ENCODE measurements at places on chromosomes 3 and 15.

DNA sequence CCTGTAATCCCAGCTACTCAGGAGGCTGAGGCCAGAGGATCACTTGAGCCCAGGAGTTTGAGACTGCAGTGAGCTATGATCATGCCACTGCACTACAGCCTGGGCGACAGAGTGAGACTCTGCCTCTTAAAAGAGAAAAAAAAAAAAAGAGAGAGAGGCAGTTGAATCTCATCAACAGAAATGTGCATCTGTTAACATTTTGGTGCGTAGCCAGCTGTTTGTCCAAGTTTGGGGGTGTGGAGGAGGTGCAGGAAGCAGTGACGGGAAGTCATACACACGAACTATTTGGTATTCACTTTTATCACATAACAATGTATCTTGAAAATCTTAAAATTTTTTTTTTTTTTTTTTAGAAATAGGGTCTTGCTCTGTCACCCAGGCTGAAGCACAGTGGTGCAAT lies 18.2 kb upstream of the CEMIP start:
- no peak for DNase-seq

DNA sequence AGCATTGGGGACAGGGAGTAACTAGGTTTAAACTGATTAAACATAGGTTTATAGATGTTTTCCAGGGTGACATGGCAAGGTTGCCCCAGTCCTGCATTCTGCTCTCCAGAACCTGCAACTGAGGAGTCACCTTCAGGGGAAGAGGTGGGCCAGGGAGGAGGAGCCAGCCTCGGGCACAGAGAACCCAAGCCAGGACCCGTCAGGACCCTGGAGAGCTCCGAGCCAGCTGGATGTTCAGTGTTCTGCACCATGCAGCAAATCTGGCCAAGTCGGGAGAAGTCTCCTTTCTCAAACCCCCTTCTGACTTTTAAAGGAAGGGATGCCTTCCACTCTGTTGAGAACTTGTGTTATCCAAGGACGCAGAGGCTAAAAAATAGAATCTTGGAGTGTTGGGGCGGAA lies 62.1 kb upstream of the SLC6A11 start:
- no peak for DNase-seq

- peak; percentile 67 for DNase-seq
Measured at GRCh38 chr15:63212050-63213004, 22.9 kb downstream of the RAB8B start.

GRCh38 chr3:158528076-158528674 lies 42.8 kb upstream of the MLF1 start:
- DNase-seq, result no peak

DNA sequence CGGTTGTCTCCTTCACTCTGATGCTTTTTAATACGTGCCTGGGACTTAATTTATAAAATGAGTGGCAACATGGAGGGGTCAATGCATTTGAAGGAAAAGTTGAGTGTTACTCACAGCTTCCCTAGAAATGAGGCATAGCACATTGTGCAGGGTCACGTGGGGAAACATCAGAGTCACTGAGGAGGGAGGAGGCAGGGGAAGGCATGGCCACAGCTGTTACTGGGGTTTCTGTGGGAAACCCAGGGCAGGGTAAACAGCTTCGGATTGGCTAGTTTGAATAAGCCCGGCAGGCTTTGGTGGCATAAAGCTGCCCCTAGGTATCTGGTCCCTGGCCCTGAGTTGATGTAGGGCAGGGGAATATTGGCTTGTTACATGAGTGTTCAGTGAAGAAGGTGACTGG lies 98.9 kb upstream of the ST8SIA2 start:
- no peak for DNase-seq

DNA sequence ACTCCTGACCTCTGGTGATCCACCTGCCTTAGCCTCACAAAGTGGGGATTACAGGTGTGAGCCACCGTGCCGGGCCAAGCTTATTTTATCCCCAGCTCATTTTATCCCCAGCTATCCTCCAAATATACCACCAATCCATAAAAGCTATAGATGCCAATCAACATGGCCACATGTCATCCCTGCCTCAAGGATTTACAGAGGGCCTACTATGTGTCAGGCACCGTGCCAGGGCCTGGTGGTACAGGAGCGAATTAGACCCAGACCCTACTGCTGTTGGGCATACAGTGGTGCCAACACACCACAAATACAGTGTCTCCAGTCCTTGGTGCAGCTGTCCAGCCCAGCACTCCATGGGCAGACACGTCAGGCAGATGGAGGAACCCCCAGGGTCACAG lies 73.4 kb downstream of the SCN5A start:
- DNase-seq, result no peak

- DNase-seq, result no peak
Measured at GRCh38 chr15:38530113-38530512, 34.5 kb downstream of the RASGRP1 start.

GRCh38 chr3:147589016-147589415 lies 179.9 kb downstream of the ZIC1 start:
- DNase-seq, result peak; percentile 3

DNA sequence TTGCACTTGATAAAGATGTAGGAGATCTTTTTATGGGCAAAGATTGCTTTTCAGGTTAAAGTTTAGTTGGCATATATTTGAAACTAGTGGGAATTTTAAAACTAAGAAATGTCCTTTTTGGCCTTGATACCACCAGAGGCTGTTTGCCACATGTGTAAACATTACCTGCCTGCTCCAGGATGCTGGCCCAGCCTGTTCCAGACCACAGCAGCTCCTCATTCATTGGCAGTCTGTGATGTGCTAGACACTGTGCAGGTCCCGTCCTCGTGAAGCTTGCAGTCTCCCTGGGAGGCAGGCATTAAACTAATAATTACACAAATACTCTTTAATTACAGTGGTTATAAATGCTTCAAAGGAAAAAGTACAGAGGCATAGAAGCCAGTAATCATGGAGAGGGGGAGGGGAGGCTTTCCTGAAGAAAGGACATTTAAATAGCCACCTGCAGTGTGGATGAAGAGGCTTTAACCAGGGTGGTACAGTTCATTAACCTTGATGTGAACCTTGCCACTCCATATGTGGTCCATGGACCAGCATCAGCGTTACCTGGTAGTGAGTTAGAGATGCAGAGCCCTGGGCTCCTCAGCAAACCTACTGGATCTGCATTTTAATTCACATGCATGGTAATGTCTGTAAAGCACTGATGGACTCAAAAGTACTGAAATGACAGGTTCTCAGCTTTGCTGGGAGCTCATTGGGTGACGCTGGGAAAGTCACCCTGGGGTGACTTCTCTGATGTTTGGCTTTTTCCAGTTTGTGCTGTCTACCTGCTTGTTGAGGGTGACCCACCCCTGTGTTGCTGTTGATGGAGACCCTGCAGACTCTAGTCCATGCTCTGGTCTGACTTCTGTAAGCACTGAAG lies 5.3 kb downstream of the ZNF710 start:
- DNase-seq, result no peak

GRCh38 chr15:85404918-85405866 lies 24.8 kb downstream of the AKAP13 start:
- DNase-seq, result no peak

DNA sequence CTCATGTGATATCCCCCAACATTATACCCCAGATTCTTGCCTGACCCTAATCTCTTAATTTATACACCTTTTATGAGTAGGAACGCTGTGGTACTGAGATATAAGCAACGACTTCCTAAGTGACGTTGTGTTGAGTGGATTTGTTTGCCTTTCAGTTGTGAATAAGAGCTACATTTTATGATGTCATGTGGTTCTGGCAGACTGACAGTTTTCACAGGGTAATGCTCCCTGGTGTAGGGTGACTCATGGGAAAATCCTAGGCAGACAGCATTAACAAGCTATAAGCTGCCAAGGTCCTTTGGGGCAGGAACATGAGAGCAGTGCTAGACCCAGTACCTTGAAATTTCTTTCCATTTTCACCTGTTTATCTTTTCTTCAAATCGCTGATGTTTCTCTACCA lies 11.2 kb downstream of the C3orf52 start:
- DNase-seq, result peak; percentile 95

- no peak for DNase-seq
Measured at GRCh38 chr3:133330065-133330464, 69.8 kb upstream of the BFSP2 start.

DNA sequence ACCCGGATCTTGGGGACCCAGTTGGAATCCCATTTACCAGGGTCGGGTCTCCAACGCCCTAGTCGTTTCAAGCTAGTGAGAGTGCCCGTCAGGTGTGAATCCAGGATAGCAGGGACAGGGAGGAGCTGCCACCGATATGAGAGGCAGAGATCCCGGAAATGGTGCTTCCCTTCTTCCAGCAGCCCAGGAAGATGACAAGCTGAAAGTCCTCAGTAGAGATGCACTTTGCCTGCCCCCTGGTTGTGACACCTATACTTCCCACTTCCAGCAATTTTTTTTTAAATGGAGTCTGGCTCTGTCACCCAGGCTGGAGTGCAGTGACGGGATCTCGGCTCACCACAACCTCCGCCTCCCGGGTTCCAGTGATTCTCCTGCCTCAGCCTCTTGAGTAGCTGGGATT lies 503.0 kb downstream of the NTRK3 start:
- no peak for DNase-seq

DNA sequence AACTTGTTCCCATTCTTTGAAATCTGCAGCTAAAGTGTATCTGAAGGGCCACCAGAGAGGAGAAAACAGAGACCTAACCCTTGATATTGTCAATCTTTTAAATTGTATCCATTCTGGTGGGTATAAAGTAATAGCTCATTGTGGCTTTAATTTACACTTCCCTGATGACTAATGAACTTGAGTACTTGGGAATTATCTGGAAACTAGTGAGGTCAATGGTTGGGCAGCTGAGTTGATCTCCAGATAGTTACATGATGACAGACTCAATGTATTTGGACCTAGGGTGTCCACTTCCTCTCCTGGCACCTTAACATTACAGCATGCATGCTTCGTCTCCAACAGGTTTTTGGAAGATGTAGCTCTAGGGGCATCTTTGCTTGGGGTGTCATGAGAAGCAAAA lies 195.2 kb downstream of the PDCD6IP start:
- no peak for DNase-seq

DNA sequence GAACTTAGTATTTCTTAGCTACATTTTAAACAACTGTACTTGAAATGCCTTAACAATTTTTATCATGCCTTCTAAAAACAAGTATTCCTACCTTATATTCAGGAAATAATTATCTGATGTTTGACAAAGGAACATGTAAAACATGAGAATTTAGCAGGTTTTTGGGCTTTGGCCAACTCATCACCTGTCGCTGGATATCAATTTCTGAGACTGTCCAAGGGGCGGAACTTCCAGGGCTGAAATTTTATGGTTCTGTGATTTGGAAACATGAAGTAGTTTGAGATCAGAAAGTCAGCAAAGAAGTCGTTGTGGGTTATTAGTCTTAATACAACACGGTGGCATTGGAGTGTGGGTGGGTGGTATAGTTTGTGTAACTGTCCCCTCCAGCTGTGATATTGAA lies 282.2 kb upstream of the LRRN1 start:
- DNase-seq, result no peak
